Umbilical cord (tissue), 2 donors: ENCODE measurements at places on chromosomes 4 and X.

DNA sequence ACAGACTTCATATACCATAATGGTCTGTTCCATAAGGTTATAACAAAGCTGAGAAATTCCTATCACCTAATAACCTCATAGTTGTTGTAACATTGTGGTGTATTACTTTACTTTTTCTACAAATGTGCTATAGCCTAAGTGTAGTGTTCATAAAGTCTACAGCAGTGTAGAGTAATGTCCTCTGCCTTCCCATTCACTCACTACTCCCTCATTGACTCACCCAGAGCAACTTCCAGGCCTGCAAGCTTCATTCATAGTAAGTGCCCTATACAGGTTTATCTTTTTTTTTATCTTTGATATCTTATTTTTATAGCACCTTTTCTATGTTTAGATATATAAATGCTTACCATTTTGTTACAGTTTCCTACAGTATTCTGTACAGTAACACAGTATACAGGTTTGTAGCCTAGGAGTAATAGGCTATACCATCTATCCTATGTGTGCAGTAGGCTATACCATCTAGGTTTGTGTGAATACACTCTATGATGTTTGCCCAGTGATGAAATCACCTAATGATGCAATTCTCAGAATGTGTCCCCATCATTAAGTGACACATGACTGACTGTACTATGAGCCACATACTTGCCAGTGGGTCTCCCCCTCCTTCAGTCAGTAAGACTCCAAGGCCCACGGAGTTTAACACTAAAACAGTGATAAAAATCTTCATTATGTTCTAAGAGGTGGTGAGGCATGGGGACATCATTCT lies 299.9 kb downstream of the UNC5C start:
- no peak for DNase-seq

GRCh38 chrX:31178769-31179125 lies 106.9 kb upstream of the FTHL17 start:
- no peak for DNase-seq

GRCh38 chr4:22488106-22488505 lies 27.8 kb downstream of the ADGRA3 start:
- no peak for DNase-seq

DNA sequence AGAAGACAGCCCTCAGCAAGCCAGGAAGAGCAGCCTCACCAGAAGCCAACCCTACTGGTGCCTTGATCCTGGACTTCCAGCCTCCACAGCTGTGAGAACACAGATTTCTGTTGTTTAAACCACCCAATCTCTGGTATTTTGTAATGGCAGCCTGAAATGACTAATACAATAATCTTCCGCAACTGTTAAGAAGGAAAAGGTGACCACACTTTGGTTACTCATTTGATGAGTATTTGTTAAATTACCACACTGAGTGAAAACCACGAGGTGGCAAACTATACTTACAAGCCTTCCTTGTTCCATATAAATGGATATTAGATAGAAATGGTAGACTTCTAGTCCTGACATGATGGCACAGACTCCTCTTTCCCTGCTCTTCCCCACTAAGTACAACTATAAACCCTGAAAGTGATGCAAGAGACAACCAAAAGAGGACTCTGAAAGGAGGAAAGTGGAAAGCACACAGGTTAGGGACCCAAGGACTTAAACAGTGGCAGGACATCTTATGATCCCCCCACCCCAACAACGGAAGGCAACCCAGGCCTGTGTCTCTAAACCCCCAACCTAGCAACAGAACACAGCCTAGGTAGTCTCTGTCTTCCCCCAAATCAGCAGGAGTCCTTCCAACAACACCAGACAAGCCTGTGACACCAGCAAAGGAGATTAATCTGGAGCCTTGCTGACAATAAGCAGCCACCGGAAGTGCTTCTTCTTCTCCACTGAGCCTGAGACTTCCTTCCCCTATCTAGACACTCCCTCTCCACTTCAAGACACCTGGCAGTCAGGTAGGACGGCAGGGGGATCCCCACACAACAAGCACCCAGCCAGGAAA lies 12.3 kb downstream of the ZNF182 start:
- DNase-seq: no peak

DNA sequence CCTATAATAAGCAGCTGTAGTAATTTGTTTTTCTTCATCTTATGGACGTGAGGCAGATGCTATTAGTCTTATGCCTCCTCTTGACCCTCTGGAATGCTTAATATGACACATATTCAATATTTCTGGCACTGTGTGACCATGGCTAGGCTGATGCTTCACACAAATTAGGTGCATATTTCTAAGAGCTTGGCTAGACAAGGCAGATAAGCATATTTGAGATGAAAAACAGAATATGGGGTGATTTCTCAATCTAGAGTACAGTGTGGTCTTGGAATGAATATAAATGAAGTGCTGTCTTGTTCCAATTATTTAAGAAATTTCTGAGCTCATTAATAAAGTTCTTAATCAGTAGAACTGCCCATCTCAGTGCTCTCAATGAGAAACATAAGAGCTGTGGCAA lies 156.2 kb downstream of the NPNT start:
- no peak for DNase-seq

DNA sequence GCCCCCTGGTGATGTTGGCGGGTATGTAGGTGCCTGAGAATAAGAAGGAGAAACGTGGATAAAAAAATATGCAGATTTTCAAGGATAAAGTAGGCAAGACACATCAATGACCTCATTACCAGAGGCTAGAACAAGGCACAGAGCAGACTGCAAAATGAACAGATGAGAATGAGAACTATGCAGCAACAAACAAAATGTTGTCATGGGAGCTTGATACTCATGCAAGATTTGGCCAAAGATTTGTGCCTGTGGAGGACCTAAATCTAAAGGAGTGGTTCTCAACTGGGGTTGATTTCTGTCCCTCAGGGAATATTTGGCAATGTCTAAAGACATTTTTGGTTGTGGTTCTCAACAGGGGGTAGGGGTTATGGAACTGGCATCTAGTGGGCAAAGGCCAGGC lies 177.3 kb downstream of the FRMPD4 start:
- no peak for DNase-seq
